Head of caudate nucleus (tissue), 42 donors: ENCODE measurements at places on chromosomes 12 and 14.

GRCh38 chr14:73591690-73592449 lies at the start of gene ACOT4:
Gene ACOT4 (plus strand): TSS chr14:73591873. CDS start chr14:73591960, 87 bp downstream.
- DNase-seq: peak; percentile 28

DNA sequence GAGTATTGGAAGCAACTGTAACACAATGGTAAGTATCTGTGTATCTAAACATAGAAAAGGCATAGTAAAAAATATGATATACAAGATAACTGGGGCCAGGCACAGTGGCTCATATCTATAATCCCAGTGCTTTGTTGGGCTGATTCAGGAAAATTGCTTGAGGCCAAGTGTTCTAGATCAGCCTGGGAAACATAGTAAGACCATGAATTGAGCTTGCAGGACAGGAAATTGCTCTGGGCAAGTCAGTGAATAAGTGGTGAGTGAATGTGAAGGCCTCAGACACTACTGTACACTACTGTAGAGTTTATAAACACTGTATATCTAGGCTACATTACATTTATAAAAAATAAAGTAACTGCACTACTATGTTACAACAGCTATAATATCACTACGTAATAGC lies 75.2 kb downstream of the GPR135 start:
- no peak for DNase-seq

- no peak for DNase-seq
These were observed 128.7 kb downstream of the RGS6 start for GRCh38 chr14:72060917-72061316.

GRCh38 chr14:68268719-68269118 lies 449.1 kb downstream of the RAD51B start:
- no peak for DNase-seq

GRCh38 chr14:36524874-36525745 lies 5.1 kb upstream of the NKX2-1 start:
- DNase-seq: no peak
